ENCODE measurements at places on chromosomes 4 and X. TPM values are rescaled to one million over a fixed set of nuclear protein-coding genes. Genes with fewer than 3 reads are reported as not detected.

SLC30A9 gene
- total RNA-seq: 81.8 TPM

DNA sequence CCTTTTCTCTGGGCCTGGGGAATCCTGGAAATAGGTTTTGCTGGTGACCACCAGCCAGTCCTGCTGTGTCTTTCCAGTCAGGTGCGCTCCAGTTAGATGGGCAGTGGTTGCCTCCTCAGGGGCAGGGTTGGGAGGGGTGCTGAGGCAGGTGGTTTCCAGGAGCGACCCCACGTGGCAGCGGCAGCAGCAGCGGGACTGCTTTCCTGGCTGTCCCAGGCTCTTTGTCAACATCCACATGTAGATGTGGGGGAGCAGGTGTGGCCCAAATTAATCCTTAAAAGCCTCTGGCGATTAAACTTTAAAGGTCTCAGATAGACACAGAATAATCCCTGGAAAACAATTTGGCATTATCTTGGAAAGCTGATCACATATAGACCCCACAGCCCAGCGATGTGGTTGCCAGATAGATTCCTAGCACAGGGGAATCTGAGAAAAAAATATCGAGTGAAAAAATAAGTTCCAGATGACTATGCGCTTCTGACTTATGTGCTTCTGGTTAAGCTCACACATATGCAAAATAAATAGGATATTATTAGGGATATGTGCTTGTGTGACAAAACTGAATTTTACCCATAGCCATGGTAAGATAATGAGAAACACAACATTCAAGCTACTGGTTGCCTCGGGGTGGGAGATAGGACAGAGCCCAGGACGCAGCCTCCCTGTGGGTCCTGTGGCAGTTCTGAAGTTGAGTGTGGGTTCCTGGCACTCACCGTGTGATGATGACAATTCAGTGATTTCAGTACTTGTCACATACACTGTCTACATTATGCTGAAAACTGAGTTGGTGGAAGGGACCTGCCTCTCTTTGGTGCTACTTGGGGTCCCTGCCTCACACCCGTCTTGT is 336.4 kb downstream of the ARHGAP10 start:
- H3K27ac ChIP-seq: no peak overlapping the region
- no peaks in the 10 kb centered on the region for H3K4me1 ChIP-seq
- H3K4me3 ChIP-seq: no peak overlapping the region
- H3K36me3 ChIP-seq: no peaks in the 10 kb centered on the region
- H3K27me3 ChIP-seq: no peaks in the 10 kb centered on the region

- H3K4me3 ChIP-seq: no peak overlapping the region
- DNase-seq: no peak
- H3K27me3 ChIP-seq: no peaks in the 10 kb centered on the region
- H3K4me1 ChIP-seq: no peaks in the 10 kb centered on the region
- no peak overlapping the region for H3K27ac ChIP-seq
Observed at GRCh38 chrX:124086411-124086810, 124.9 kb downstream of the STAG2 start.

DNA sequence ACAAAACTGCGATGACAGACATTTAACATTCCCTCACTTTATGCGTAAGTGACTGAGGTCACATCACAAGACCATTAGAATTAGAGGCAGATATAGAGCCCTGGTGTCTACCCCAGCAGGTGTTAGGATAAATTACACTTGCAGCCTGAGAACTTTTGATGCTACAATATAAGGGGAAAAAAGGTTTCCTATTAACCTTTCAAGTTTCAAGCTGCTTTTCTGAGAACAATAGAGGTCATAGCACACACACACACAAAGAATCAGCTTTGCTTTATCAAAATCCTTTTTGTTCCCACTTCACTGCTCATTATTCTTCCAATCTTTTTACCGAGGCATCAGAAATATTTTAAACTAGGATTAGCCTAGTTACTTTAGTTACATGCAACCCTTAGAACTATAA is 119.8 kb downstream of the COL25A1 start:
- H3K27ac ChIP-seq: no peak overlapping the region
- no peaks in the 10 kb centered on the region for H3K27me3 ChIP-seq

GRCh38 chr4:113584407-113585150 is 177.0 kb downstream of the CAMK2D start:
- H3K36me3 ChIP-seq: no peaks in the 10 kb centered on the region
- no peak overlapping the region for H3K27ac ChIP-seq
- H3K4me3 ChIP-seq: no peak overlapping the region
- DNase-seq: no peak
- H3K27me3 ChIP-seq: no peaks in the 10 kb centered on the region

- no peaks in the 10 kb centered on the region for H3K27me3 ChIP-seq
- no peak overlapping the region for H3K4me3 ChIP-seq
- no peaks in the 10 kb centered on the region for H3K4me1 ChIP-seq
- peak overlapping the region; percentile 34 for H3K27ac ChIP-seq
Observed at GRCh38 chr4:152352215-152352614, 183.7 kb downstream of the FBXW7 start.

TLR6 gene
- 0.44 TPM for total RNA-seq

DNA sequence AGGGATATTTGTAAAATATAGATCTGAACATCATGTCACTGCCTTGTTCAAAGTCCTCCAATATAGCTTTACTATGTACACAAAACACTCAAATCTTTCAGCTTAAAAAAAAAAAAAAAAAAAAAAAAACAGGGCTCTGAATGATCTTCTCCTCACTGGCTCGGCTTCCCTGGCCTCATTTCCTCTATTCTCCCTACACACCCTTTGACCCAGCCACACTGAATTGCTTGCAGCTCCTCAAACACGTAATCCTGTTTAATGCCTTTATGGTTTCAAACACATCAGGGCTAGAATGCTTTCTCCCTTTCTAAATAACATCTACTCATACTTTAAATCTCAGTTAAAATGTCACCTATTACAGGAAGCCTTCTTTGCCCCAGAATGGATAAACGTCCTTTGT is 60.8 kb downstream of the MTMR8 start:
- no peaks in the 10 kb centered on the region for H3K36me3 ChIP-seq
- H3K4me1 ChIP-seq: no peaks in the 10 kb centered on the region
- DNase-seq: peak; percentile 53
- H3K4me3 ChIP-seq: no peak overlapping the region
- H3K27me3 ChIP-seq: no peaks in the 10 kb centered on the region

DNA sequence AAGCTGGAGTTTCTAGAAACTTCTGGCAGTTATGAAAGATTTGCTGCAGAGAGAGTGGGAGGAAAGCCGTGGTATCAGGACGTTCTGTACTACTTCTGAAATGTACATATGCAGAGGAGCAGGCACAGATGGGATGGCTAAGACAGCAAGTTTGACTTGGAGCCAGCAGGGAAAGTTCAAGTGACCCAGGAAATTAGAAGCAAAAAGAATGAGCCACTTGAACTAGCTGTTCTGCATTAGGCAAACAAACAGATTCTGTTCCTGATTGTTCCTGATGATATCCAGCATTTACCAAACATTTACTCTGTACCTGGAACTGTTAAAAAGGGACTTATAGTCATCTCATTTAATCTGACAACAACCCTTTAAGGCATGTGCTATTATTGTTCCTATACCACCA is 41.4 kb upstream of the CXCL13 start:
- peak; percentile 25 for DNase-seq
- H3K27me3 ChIP-seq: no peaks in the 10 kb centered on the region

DNA sequence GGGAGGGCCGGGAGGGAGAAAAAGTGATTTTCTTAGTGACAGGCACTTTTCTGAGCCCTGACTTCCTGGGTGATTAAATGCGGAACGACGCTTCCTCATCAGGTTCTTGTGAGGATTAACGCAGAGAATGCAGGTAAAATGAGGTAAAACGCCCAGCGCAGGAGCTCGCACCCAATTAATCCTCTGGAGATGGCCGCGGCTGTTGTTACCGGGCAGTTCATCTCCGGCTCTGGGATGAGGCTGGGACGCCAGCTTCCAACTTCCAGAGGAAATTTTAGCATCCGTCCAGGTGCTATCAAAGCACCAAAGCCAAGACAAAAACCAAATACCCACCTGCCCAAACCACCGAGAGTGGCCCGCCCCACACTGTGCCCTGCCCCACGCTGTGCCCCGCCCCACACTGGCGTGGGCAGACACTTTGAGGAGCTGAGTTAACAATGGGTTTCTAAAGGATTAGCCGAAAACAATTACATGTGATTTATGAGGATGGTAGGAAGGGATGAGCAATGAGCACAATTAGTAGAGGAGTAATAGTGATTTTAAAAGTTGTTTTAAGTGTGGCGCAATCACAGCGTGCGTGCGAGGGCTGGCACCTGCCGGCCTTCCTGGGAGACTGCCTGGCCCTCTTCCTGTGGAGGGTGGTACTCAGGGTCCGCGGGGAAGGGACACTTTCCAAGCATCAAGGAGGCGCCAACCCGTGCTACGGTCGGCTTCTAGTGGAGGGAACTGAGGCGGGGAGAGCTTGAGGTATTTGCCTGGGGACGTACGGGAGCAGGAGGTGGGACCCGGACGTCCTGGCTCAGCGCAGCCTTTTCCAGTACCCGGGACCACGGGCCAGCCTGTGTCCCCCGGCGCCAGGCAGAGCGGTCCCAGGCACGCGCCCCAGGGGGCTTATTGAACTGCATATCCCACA is 41.6 kb upstream of the ADRA2C start:
- H3K27ac ChIP-seq: no peak overlapping the region
- H3K27me3 ChIP-seq: peaks cover 8% of the 10 kb centered on the region
- DNase-seq: no peak
- H3K4me1 ChIP-seq: no peaks in the 10 kb centered on the region
- H3K4me3 ChIP-seq: no peak overlapping the region

DNA sequence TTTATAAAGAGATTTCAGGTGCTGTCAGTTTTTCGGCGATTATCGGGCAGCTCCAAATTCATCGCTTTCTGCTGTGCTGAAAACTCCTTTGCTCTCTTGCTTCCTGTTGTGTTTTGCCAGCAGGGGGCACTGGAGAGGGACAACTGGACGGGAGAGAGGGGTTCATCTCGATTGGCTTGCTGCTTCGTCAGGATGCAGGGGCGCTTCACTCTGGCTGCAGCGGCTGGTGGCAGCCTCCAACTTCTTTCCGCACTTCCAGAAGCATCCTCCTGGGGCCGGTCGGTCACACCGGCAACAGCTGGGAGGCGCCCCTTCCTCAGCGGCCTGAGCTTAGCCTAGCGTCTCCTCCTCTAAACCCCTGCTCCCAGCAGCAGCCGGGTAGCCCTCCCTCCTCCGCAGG is 29.5 kb downstream of the MSL3 start:
- no peaks in the 10 kb centered on the region for H3K4me1 ChIP-seq
- no peak overlapping the region for H3K27ac ChIP-seq
- H3K4me3 ChIP-seq: no peak overlapping the region
- no peaks in the 10 kb centered on the region for H3K36me3 ChIP-seq

DNA sequence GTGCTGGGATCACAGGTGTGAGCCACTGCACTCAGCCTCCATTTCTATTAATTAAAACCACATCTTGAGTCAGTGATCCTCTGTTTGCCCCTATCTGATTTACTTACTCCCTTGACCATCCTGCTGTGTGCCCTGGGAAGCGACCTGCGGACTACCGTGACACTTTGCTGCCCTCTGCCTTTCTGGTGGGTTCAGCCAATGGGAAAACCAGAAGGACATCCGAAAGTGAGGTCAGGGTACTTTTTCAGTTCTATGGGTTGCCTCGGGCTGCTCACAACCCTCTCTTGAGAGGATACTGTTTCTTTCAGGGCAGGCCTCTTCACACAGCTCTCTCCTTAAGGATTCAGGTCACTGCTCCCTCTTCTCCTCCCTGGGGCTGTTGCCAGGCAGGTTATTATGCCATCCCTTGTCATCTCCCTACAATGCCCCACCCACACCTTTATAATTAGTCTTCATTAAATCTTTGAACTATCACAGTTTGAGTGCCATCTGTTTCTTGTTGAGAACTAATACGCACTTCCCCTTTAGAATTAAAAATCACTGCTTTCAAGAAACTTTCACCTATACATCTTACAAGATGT is 21.4 kb downstream of the PLAC8 start:
- DNase-seq: no peak
- H3K36me3 ChIP-seq: peaks cover 2% of the 10 kb centered on the region
- H3K4me3 ChIP-seq: no peak overlapping the region
- no peak overlapping the region for H3K27ac ChIP-seq
- no peaks in the 10 kb centered on the region for H3K4me1 ChIP-seq
- no peaks in the 10 kb centered on the region for H3K27me3 ChIP-seq

HPGDS gene
- 1.7 TPM for total RNA-seq

- no peak overlapping the region for H3K4me3 ChIP-seq
- H3K27ac ChIP-seq: no peak overlapping the region
- DNase-seq: no peak
- no peaks in the 10 kb centered on the region for H3K27me3 ChIP-seq
- H3K4me1 ChIP-seq: no peaks in the 10 kb centered on the region
- no peaks in the 10 kb centered on the region for H3K36me3 ChIP-seq
Observed at GRCh38 chrX:24335871-24336270, 22.0 kb upstream of the SUPT20HL2 start.

GABRG1 gene
- not detected for total RNA-seq

POU3F4 gene
- total RNA-seq: not detected

DNA sequence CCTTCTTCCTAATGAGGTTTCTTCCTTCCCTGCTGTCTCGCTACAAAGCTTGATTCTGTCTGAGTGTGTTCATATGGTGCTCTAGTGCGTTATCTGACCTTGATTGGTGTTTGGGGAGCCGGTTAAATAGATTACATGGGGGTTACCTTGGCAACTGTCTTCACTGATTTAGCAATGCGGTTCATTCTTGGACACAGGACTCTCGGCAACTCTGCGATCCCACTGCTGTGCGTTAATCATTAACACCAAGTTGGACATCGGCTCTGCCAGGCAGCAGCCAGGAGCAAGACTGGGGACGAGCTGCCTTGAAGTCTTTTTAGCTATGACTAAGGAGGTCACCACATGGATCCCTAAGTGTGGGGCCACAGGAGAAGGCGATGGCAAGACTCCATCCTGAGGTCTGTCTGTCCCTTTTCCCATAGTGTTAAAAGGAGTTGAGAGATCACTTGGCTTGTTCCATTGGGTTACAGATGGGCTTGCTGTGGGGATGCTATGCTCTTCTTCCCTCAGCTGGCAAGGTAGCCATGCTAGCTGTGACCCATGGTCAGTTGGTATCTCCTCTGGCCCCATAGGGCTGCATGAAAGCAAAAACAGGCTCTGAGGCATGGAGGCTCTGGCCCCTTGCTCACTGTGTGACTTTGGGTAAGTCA is 93.4 kb upstream of the MAMLD1 start:
- H3K27me3 ChIP-seq: no peaks in the 10 kb centered on the region
- DNase-seq: no peak
- H3K27ac ChIP-seq: no peak overlapping the region
- H3K4me3 ChIP-seq: no peak overlapping the region
- no peaks in the 10 kb centered on the region for H3K36me3 ChIP-seq

DNA sequence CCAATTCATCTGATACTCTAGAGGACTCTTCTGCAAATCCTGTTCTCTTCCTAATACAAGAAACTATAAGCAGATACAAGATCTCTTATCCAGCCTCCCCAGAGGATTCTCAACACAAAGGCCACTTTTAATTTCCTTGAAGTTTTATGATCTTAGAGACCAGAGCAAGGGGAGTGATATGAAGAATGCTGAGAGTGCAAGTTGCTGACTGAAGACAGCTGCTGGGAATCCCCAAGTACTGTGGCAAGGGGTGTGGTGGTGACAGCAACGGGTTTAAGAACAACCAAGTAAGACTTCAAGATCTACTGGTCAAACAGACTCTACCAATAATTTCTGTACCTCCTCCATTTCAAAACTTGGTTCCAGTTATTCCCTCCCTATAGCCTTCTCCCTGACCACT is 7.0 kb downstream of the AMMECR1 start:
- H3K36me3 ChIP-seq: no peaks in the 10 kb centered on the region
- H3K27ac ChIP-seq: no peak overlapping the region
- H3K4me1 ChIP-seq: no peaks in the 10 kb centered on the region

- DNase-seq: no peak
- H3K27ac ChIP-seq: peak overlapping the region; percentile 99
- H3K4me3 ChIP-seq: peak overlapping the region; percentile 85
- H3K4me1 ChIP-seq: peaks cover 7% of the 10 kb centered on the region
- H3K36me3 ChIP-seq: no peaks in the 10 kb centered on the region
Observed at GRCh38 chr4:184647266-184648053, 1.8 kb downstream of the CASP3 start.

Data from colonic mucosa (tissue), 4 donors.